Inflammatory macrophage treated with lipopolysaccharide for 1 hour (primary cell): ENCODE measurements at places on chromosomes 1 and 21.

DNA sequence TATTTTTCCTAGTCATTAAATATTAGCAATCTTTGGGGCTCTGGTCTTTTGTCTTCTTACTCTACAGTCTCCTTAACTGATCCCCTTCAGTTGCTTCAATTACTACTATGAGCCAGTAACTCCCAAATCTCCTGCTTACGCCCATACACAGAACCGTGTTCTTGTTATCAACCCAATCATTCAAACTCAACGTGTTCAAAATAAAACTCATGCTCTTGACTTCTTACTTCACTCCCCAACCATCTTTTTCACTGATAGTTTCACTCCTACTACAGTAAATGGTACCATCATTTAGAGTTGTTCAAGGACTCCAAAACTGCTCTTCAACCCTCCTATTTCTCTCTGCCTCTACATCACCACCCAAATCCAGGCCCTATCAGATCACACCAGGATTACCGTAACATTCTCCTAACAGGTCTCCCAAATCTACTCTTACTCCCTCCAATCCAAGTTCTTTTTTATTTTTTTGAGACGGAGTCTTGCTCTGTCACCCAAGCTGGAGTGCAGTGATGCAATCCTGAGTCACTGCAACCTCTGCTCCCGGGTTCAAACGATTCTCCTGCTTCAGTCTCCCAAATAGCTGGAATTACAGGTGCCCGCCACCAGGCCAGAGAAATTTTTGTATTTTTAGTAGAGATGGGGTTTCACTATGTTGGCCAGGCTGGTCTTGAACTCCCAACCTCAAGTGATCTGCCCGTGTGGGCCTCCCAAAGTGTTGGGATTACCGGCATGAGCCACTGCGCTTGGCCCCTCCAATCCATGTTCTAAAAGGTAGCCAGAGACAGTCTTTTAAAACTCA is 3.0 kb downstream of the YARS1 start:
- peak; percentile 29 for DNase-seq

- no peak for DNase-seq
Measured at GRCh38 chr1:175840787-175841186, 97.4 kb upstream of the TNR start.

- no peak for DNase-seq
Measured at GRCh38 chr1:175530183-175530582, 213.2 kb downstream of the TNR start.

GRCh38 chr1:29811247-29811646 is 574.9 kb downstream of the PTPRU start:
- no peak for DNase-seq

DNA sequence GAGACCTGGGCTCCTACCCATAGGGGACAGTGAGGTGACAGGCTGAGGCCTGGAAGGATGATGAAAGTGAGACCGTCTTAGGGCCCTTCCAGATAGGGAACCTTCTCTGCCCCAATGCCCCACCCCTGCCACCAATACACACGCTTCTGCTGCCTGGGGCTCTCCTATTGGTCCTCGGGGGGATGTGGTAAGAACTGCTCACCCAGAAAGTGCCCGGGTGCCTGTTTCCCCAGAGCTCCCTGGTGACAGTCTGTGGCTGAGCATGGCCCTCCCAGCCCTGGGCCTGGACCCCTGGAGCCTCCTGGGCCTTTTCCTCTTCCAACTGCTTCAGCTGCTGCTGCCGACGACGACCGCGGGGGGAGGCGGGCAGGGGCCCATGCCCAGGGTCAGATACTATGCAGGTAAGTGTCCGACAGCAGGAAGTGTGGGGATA is 948 bp downstream of the SEMA4A start:
- DNase-seq: peak; percentile 82

DNA sequence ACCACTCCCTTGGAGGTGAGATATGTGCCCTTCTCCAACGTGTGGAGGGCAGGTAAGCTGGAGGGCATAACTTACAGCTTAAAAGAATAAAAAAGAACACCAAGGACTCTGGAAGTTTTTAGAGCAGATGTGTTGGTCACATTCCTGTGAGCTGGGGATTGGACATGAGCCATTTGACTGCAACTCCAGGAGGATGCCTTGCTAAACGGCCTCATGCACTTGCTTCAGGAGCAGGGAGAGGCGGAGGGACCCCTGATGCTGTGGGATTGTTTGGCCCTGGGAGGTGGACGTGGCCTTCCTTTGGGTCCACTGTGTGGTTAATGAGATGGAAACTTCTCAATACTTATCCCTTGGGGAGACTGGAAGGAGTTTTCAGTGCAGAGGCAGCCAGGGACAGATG is 185.6 kb downstream of the RHOU start:
- no peak for DNase-seq

GRCh38 chr1:188027613-188028012 is 1198.9 kb downstream of the PLA2G4A start:
- DNase-seq: no peak

GRCh38 chr1:7019510-7019909 is 234.3 kb downstream of the CAMTA1 start:
- no peak for DNase-seq

DNA sequence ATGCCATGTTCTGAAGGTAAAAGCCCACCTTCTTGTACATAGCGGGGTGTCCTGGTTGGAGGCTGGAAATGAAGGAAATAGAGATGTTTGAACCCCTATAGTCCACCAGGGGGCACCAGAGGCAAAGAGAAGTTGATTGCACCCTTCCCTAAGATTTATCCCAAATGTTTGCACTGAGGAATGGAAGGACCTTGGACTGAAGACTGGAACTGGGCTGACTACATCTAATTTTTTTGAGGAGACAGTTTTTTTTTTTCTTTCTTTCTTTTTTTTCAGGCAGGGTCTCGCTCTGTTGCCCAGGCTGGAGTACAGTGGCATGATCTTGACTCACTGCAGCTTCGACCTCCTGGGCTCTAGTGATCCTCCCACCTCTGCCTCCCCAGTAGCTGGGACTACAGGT is 55.3 kb upstream of the EIF4G3 start:
- no peak for DNase-seq

GRCh38 chr1:188372821-188373220 is 1544.1 kb downstream of the PLA2G4A start:
- DNase-seq: peak; percentile 0

GRCh38 chr1:163298365-163298764 is 23.4 kb upstream of the NUF2 start:
- no peak for DNase-seq

GRCh38 chr1:241639623-241640148 is 483 bp downstream of the CHML start:
- DNase-seq: peak; percentile 32

GRCh38 chr1:12745992-12746323 is at the start of gene CFAP107:
Gene CFAP107, plus strand, starts transcription at chr1:12746200. Its CDS starts 231 bp downstream, at chr1:12746431.
- DNase-seq: no peak

- peak; percentile 68 for DNase-seq
Measured at GRCh38 chr1:100038660-100039287, 69.0 kb downstream of the SLC35A3 start.

- no peak for DNase-seq
Measured at GRCh38 chr1:153539395-153540093, 1.2 kb downstream of the S100A5 start.

- DNase-seq: no peak
Measured at GRCh38 chr1:24154215-24154614, 11.3 kb upstream of the IL22RA1 start.

DNA sequence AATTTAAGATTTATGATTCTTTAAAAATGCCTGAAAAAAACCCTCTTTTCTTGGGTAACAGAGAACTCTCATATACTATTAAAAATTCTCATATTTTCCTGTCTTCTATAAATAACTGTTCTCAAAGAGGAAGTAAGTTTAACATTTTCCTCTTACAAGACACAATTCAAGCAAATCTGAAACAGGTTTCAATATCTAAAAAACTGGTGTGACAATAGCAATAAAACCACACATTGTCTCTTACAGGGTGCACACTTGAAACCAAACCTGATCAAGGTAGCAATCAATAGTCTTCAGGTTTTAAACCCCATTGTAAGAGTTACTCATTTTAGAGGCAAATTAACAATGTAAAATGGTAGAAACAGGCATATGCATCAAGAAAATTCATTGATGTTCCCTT is 28.0 kb downstream of the FUBP1 start:
- DNase-seq: no peak

DNA sequence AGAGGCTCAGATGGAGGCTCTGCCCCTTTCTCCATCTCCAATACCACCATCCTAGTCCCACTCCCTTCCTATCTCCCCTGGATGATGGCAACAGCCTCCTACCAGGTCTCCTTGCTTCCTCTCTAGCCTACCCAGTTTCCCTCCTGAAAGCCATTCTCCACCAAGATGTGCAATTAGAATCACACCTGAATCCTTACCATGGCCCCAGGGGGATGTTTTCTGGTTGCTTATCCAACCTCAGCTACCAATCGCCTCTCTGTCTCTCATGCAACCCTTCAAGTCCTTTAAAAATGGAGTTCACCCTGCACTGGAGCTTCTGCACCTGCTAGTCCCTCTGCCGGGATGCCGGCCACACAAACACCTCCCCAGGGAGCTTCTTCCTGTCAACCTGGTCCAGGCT is 2.9 kb downstream of the RCAN1 start:
- no peak for DNase-seq

- DNase-seq: peak; percentile 40
Measured at GRCh38 chr1:220113136-220113695, 19.3 kb downstream of the IARS2 start.

GRCh38 chr1:94836891-94837290 is 16.7 kb downstream of the SLC44A3 start:
- DNase-seq: no peak

DNA sequence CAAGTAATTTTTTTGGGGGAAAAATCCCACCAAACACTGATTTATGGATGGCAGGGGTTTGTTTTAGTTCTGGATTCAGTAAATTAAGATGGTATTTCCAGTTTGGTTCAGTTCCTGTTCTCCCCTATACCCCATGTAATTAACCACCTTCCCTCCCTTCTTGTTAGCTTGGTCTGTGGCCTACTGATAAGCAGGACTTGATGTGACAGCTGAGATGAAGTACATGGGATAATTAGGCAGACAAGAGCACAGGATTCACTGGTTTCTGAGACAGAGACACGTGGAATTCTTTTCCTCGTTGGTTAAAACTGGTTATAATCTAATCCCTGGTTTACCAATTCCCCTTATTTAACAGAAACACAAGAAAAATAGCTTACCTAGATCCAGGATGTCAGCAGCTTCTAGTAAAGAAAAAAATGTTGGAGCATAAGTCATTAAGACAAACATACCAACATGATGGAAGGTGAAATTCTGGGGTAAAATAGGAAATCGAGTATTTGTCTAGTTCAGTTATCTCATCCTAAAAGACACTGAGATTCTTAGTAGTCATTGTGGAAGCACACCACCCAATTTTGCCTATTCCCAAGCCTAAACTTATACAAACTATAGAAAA is 81.5 kb downstream of the SCMH1 start:
- no peak for DNase-seq

DNA sequence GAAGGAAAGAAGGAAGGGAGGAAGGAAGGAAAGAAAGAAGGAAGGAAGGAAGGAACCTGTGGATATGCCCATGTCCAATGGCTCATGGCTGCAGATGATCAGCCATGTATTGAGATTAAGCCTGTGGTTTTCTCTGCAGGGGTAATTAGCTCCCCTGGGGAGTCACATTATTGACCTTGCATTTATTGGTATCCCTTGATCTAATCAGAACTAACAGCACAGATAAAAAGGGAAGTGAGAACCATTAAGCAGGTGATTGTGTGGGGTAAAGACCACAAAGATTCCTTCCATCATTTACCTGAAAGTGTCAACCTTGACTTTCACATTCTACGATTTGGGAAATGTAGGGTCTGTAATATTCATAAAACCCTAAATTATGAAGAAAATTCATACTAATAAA is 390.7 kb downstream of the BRINP2 start:
- DNase-seq: no peak

DNA sequence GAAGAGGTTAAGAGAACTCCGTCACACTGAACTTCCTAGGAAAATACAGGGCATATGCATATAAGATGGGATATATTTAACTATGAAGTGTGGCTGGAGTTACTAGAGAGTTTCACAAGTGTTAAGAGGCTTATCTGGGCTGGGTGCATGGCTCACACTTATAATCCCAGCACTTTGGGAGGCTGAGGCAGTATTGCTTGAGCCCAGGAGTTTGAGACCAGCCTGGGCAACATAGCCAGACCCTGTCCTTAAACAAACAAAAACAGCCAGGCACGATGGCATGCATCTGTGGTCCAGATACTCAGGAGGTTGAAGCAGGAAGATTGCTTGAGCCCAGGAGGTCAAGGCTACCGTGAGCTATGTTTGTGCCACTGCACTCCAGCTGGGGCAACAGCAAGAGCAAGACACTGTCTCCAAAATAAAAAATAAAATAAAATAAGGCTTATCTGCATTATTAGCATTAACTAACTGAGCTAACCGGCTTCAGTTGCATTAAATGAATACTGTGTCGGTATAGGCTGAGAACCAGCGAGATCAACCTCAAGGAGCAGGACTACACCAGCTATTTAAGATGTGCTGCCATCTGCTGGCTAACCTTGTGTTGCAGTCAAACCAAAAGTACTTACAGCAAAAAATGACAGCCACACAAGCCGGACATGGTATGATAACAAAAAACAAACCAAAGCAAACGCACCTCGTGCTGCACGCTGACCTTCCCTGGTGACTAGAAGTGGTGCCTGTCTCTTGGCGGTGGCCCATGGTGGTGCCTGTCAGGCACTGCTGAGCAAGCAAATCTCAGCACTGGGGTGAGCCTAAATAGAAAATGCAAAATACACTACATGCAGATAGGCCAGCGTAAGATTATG is 19.7 kb upstream of the RBBP5 start:
- DNase-seq: peak; percentile 50

DNA sequence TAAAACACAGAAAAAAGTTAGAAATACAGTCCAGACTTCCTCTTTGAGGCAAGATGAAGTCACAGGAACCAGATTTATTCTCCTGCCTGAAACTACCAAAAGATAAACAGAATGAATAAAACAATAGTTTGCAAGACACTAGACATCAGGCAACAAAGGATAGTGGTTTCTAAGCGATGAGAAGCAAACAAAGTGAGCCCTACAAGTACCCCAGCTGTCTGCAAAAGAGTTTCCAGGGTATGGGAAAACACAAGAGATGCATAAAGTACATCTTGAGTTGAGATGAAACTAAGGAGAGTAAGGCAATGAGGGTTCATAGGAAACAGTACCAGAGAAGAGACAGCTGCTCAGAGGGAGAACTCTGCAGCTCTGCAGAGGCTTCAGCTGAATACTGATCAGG is 83.3 kb upstream of the COL24A1 start:
- no peak for DNase-seq

GRCh38 chr1:29398431-29398830 is 162.1 kb downstream of the PTPRU start:
- no peak for DNase-seq

DNA sequence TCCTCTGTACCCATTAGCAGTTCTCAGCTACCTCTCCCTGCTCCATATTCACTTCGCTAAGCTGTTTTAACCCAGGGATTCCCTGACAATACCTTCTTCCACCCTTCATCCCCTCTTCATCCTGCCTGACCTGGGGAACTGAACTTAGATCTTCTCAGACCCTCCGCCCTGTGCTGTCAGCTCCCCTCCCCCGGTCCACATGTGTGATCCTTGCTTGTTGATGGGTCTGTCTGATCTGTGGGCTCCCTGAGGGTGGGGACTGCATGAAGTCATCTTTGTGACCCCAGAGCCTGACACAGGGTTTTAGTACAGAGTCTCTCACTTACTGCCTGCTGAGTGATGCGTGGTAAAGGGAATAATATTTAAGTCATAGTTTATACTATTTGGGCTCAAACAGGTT is 11.8 kb downstream of the CHAF1B start:
- DNase-seq: no peak
